ENCODE measurements at places on chromosomes 7 and 10.

DNA sequence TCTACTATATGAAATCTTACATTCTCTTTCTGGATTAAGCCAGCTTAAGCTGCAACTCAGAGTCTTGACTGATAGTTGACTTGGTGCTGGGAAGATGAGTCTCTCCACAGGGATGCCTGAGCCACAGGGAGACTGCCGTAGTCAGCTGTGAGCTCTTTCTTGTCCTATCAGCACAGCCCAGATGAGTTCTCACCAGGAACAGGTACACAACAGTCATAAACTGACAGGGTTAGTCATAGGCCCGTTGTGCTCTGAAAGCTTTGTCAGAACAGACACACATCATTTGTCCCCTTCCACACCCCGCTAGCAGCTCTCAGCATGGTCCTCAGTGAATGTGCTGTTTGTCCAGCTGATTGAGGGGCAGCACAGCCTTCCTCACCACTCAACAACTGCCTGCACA is 221.6 kb downstream of the RPS24 start:
- DNase-seq = no peak

DNA sequence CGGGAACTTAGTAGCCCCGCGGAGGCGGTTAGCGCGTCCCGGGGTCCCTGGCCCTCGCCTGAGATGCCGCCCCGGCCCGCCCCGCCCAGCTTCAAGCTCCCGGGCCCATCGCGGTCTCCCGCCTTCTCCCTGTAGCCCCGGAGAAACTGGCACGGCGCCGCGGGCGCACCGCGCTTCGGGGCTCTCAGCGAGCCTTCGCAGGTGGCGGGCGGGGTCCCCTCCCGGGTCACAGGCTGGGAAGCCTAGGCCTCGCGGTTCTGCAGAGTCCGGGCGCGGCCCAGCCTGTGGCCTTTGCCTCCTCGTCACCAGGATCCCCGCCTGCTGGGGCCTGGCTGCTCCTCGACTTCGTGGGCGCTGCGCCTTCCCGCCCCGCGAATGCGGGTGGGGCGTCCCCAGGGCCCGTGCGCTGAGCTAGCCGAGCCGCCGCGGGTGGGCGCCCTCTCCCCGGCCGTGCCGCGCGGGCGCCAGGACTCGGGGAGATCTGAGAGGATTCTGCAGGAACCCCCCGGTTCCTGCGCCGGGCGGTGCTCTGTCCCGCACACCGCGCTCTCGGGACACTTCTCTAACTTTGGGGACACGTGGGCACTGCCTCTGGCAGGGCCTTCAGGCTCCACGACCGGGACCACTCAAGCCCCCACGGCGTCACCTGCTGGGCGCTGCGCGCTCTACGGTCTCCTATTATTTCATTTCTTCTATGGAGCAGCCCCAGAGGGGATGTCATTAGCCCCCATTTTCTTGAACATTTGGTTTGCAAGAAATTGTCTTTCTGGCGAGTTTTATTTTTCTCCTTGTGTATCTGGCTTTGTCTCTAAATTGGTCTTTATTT is 682 bp upstream of the RGS10 start:
- peak; percentile 91 for DNase-seq

DNA sequence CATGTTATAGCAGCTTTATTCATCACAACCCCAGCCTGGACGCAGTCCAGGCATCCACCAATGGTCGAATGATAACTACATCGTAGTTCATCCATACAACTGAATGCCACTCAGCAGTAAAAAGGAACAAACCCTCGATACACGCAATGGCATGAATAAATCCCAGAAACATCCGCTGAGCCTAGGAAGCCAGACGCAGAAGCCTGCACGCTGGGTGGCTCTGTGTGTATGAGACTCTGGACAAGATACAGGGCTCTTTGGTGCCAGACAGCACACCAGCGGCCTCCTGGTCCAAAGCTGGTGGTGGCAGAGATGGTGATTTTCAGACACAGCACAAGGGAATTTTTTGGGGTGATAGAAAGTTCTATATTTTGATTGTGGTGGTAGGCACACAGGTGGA is 10.0 kb upstream of the CRYGN start:
- no peak for DNase-seq

GRCh38 chr7:157782041-157782440 is 445.2 kb downstream of the DNAJB6 start:
- DNase-seq = no peak

DNA sequence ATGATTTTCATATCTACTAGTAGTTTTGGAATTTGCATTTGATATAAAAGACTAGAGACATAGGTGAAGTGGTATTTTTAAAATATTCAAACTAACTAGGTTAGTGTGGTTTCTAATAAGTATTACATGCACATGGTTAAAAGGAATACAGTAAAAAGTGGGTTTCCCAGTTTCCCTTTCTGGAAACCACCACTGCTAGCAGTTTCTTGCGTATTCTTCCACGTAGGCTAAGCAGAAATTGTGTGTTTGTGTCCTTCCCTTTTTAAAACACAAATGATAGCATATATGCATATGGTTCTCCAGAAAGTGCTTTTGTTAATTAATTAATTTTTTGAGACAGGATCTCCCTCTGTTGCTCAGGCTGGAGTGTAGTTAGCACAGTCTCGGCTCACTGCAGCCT is 15.4 kb downstream of the NRF1 start:
- no peak for DNase-seq

DNA sequence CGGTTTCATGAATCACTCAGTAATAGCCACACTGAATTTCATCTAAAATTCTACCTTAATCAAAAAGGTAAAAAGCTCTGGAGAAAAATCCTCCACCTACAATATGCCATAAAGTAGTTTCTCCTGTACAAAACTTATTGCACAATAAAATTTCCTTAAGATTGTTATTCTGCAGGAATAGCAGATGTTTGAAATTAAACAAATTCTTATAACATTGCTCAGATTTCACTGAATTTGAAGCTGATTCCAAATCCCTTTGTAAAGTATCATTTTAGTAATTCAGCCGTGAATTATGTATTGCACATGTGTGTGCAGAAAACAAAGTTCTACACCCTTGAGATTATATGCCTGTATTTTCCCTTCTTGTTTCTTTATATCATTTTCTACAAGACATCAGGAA is 123.8 kb downstream of the AMPH start:
- no peak for DNase-seq

DNA sequence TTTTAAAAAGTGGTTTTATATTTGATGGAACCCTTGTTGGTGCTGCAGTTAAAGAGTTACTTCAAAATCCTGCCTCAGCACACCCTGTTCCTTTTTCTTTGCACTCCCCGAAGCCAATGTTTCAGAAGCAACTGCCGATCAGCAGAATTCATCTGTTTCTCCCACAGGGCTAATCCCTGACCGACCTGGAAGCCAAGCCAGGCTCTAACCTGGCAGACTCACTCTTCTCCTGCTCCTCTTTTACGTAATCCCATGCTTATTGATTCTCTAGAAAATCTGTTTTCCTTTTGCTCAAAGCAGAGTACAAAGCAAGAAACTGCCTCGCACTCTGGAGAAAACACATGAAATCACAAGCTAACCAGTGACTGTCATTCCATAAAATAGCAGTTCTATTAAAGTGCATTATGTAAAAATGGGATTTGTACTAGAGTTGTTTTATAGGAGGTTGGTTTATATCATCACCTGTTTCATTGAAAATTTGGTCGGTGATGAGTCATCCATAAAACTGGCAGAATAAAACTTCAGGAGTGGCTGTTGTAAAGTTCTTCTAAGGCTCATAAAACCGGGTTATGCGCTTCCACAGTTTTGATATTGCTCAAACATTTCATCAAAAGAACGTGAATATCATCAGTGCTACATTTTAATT is 99.9 kb downstream of the CNTNAP2 start:
- DNase-seq = no peak

All from hematopoietic multipotent progenitor cell treated with erythropoietin and hydrocortisone succinate and interleukin-3 and kit ligand, for 4 days (in vitro differentiated cells).